D721Med (cell line): ENCODE measurements at places on chromosomes 3 and 15.

- DNase-seq: no peak
Observed at GRCh38 chr3:51675201-51675611, 4.2 kb downstream of the TEX264 start.

GRCh38 chr15:90239371-90239770, 5.4 kb downstream of the GDPGP1 start:
- no peak for DNase-seq

GRCh38 chr3:114290911-114291901, 2.6 kb upstream of the TIGIT start:
- peak; percentile 40 for DNase-seq

DNA sequence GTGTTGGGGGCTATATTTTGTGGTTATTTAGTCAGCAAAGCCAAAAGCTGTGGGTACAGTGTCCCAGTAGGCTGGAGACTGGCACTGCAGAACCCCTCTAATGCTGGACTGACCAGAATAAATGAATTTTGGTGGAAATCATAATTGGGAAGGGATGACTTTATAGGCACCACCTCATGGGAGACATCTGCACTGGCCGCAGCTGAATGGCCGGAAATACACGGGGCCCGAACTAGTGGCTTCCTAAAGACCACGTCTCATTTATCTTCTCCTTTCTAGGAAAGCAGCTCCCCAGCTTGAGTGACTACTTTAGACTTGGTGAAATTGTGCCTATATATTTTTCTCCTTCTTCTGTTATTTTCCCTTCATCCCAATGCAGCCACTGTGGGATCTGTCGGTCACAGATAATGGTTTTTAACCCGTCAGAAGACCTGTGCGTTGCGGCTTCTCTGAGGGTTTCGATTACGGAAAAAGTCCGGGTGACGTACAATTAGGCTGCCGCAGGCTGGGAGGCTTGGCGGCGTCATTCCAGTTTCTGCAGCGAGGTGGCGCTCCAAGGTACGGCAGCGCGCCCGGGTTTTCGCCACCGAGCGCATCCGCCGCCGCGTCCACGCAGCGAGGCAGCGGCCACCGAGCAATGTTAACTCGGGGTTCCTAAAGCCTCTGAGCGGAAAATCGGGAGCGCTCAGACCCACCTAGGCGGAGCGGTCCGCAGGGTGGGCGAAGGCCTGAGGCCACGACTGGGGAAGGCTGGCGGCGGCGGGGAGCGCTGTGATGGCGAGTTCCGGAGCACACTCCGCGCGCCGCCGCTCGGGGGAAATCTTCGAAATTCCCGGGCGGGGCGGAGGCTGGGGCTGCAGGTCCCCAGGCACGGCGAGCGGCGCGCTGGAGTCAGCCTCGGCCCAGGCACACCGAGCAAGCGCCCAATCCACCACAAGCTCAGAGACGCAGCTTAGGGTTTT, 26.3 kb downstream of the NR2F2 start:
- DNase-seq: no peak

- no peak for DNase-seq
Observed at GRCh38 chr15:65370885-65371284, 6.9 kb downstream of the IGDCC3 start.

- no peak for DNase-seq
Observed at GRCh38 chr15:33320017-33320416, 9.2 kb downstream of the RYR3 start.

GRCh38 chr3:101902041-101902440, 52.7 kb downstream of the NFKBIZ start:
- DNase-seq: no peak

DNA sequence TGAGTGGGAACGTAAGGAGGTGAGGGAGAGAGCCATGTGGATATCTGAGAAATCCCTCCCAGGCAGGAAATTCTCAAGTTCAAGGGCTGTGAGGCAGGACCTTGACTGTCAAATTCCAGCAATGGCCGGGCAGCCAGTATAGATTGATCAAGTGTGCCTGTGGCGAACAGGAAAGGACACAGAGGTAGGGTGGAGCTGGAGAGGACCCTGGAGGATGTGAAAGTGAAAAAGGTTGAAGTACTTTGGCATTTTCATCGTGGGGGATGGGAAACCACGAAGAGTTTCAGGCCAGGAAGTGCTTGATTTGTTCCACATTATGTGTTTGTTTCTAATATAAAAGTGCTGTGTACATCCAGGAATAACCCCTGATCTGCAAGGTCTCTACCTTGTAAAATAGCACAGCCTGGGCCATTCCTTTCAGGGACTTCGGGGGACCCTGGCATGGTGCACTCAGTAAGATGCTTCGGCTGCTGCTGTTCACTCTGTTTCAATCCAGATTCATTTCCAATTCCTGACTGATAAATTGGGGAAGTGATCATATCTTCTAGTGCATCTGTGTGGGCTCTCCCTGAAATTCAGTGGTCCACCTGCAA, 156.6 kb downstream of the MCTP2 start:
- DNase-seq: no peak

DNA sequence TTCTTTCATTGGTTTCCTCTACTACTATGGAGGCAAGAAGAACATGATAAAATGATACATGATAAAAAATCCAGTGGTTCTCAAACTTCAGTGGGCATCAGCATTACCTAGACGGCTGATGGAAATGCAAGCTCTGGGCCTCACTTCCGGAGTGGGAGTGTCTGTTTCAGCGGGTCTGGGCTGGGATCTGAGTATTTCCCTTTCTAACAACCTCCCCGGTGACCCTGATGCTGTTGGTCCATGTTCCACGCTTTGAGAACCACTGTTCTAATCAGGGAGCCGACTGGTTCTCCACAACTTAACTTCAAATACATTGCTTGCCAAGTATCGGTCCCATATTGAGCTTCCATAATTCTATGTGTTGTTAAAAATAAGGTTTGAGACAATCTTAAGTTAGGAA, 712.3 kb upstream of the LMCD1 start:
- no peak for DNase-seq

DNA sequence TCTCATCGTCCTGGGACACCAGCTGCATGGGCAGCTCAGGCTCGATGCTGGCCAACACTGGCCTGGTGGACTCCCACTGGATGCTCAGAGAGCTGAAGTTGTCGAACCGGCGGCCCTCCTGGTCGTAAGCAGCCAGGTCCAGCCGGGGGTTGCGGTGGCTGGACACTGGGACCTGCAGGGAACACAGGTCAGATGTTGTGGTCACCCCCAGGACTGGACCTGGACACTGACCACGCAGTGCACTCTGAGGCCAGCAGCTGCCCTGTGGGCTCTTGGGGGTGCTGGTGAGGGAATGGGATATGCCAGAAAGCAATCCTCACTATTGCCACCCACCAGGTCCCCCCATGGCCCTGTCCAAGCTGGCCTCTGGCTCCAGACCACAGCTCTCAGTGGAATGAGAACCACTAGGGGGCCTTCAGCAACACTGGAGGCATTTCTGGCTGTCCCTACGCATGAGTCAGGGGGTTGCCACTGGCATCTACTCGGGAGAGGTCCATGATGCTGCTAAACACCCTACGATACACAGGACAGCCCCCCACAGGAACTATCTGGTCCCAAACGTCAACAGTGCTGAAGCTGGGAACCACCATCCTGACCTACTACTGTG, 66.1 kb downstream of the NUP210 start:
- DNase-seq: no peak

DNA sequence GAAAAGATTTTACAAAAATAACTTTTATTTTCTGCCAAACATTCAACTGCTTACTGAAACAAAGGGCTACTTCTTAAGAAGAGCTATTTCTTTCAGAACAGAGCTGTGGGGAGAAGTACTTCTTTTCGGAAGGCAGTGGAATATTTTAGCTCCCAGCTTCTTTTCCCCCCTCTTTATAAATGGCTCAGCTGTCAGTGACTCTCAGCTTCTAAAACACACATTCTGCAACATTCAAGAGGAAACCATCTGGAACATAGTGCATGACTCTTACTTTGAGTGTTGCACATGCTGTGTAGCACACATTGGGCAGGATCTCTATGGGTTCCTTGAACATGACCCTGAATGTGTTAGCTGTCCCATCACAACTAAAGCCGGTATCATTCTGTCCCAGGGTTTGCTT, 7.0 kb upstream of the C15orf40 start:
- no peak for DNase-seq

- no peak for DNase-seq
Observed at GRCh38 chr3:127194601-127195187, 1.8 kb downstream of the PRR23E start.

GRCh38 chr15:33468740-33469139, 158.0 kb downstream of the RYR3 start:
- DNase-seq: no peak

DNA sequence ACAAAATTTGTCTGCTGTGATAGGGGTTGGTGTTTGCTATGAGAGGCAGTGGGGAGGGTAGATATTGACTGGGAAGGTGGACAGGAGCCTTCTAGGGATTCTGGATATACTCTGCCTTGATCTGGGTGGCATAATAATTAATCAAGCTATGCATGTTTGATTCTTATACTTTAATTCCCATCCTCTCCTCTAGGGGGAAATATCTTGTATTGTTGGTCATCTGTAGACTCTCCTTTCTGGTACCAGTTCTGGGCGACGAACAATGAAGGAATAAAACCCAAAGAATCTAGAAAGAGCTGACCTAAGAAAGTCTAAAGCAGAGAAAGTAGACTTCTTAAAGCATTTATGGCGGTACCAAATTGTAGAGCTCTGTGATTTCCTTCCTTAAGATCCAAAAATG, 198.2 kb upstream of the STRIT1 start:
- DNase-seq: no peak

DNA sequence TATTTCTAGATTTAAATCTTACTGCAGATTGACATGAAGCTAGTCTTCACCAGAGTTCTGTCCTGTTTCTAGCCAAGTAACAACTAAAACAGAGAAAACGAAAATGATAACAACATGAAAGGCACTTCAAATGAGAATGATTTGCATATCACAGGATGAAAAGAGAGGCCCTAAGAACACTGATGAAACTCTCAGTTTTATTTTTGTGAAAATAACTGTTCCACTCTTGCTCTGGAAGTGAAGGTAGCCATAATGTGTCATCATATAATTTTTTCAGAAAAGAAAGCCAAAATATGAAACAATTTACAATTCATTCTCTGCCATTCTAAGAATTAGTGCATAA, 274.4 kb downstream of the ADAMTSL3 start:
- DNase-seq: no peak

- no peak for DNase-seq
Observed at GRCh38 chr15:84914351-84914750, 29.9 kb downstream of the SLC28A1 start.

DNA sequence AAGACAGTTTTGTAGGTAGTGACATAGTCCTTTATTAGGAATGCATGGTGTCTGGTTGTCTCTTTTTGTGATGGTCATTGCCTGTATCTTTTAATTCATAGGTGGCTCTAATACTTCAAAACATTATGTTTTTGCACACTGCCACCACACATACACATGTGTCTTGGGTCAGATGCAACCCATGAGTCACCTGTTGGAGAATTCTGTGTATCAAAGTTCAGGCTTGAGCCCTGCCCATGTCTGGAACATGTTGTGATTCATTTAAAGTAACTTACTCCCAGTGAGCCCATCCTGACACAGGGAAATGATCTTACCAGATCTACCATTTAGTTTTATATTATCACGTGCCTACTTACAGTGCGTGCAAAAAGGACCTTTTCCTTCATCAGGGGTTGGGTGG, 142.7 kb downstream of the GHSR start:
- DNase-seq: no peak

DNA sequence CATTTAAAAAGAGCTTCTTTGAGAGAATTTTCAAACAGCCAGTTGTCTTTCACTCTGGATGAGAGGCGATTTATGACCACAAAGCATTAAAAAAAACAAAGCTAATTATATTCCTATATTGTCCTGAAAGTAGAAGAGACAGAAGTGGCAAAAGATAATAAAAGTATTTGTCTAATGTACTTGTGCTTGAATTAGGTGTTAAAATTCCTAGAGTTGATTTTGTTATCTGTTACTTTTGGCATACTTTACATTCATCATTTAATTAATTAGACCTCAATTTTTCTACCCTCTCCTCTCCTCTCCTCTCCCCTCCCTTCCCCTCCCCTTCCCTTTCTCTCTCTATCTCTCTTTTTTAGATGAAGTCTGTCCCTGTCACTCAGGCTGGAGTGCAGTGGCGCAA, 635.1 kb upstream of the ZNF385D start:
- no peak for DNase-seq

- DNase-seq: no peak
Observed at GRCh38 chr15:98894312-98894711, 113.3 kb downstream of the PGPEP1L start.

DNA sequence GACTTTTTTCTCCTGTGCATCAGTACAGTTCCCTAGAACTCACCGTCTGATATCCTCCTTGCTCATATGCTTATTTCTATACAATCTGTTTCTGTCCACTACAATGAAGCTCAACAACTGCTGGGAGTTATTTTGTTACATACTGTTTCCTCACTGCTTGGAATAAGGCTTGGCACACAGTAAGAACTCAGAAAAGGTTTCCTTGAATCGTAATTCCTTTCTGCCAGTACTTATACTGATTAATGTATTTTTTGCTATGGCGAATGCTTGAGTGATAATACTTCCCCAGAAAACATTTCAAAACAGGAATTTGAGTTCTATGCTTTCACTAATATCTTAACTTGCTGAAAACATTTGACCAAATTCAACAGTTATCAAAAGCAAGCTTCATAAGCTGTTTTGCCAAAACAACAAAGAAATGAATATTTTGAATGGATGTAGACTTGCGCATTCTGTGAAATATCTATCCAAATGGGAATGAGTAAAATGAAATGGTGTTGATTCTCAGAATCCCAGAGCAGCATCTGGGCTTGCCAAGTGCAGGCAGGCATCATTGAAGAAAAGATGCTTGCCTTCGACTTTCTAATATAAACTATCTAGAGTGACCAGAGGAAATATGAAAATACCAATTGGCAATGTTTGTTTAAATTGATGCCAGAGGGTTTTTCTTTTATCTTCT, 286.3 kb downstream of the RAP2B start:
- no peak for DNase-seq

- no peak for DNase-seq
Observed at GRCh38 chr3:93994056-93994455, 14.1 kb downstream of the ARL13B start.

GRCh38 chr3:48194446-48195071, 6.3 kb upstream of the CDC25A start:
- peak; percentile 66 for DNase-seq

DNA sequence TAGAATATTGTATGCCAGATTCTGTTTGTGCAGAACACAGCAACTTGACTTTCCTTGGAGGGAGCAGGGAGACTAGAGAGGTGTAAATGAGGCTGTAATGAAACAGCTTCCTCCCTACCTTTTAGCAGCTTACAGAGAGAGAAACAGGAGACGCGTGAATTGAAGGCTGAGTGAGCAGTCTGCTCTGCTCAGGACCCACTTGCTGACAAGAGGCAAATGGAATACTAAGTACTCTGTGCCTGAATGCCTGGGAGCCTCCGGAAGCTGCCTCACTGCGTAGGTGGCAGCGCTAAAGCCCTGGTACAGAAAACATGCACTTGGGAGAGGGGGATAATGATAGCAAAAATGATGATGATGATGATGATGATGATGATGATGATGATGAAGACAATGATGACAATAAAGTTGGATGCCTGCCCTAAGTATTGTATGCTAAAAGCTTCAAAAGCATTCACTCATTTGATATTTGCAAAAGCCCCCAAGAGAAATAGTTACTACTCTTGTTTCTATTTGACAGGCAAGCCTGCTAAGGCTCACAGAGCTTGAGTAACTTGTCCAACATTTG, 548.9 kb downstream of the NTRK3 start:
- DNase-seq: no peak

GRCh38 chr3:40532252-40532651, 7.5 kb downstream of the ZNF621 start:
- no peak for DNase-seq

GRCh38 chr3:16300881-16301359, 35.9 kb downstream of the OXNAD1 start:
- DNase-seq: no peak
